ENCODE measurements at places on chromosomes 7 and 10.

GRCh38 chr7:152710153-152710442 lies 34.2 kb upstream of the XRCC2 start:
- no peak for DNase-seq

DNA sequence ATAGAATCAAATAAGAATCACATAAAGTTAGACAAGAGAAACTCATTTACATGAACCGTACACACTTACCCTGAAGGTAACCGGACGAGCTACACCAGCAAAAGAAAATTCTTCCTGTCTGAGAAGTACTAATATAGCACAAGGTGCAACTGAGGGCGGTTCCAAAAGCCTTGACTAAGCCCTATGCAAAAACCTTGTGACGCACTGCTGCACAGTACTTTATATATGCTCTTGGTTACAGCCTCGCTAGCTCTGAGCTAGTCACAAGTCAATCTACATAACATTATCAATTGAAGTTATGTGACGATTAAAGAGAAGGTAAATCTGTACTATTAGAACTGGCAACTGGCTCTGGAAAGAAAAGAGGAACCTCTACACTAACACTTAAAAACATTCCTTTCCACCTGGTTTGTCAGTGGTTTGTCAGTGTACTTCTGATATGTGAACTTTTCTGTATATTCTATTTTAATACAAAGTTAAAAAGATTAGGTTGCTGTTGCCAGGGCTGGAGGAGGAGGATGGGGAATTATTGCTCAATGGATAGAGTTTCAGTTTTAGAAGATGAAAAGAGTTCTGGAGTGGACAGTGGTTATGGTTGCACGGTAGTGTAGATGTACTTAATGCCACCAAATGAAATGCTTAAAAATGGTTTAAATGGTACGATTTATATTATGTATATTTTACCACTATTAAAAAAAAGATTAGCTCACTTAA lies 21.6 kb downstream of the NT5C3A start:
- DNase-seq: peak; percentile 70

DNA sequence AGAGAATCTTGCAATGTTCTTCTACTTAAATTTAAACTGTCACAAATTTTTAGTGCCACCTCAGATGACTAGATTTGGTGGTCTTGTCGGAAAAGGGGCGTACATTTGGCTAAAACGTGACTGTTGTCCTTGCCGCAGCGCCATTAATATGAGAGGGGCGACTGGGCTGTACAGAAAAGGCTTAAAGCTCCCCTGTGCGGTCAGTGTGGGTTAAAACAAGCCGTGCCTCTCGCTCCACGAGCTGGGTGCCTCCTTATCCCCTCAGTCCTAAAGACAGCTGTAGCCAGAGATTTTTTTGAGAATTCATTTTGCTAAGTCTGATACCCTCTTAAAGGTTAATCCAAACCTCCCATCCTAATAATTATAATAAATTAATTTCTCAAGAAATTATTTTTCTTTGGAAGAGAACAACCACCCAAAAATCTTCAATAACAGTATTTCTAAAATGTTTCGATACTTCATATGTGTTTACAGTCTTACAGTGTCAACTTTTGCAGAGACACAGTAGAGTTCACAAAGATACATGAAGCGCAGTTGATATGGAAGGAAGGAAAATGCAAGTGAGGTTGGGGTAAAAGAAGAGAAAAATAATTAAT lies 68.6 kb downstream of the C7orf25 start:
- no peak for DNase-seq

DNA sequence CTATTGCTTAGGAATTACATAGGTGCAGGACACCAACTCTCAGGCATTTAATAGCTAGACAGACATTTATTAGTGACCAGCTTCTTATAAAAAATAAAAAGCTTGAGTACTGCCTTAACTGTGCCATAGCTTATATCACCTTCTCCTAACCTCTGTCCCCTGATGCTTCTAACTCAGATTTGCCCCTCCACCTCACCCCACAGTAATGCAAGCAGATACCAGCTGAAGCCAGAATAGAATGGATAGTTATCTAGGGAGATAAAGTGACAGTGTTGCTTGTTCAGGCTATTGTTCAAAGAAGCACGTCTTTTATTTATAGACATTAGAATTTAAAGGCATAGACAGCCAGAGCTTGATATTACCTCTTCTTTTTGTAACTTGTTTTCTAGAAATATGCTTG lies 99.6 kb upstream of the GLCCI1 start:
- no peak for DNase-seq

DNA sequence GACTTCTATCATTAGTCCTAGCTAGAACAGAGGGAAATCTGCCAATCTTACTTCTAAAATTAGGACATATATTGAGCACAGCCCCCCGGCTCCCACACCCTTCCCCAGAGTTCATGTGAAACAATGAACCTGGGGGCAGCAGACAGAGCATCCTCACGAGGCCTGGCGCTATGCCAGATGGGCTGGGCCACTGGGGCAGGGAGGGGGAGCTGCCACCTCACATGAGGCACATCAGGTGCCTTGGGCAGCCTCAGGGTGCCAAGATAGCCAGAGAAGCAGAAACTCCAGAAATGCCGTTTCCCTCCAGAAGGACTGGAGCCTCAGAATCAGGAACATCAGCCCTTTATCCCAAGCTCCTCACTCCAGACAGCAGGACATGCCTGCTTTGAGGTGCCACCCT lies 92.8 kb upstream of the LANCL2 start:
- DNase-seq: no peak

GRCh38 chr7:16929146-16929762 lies 47.5 kb upstream of the AGR3 start:
- no peak for DNase-seq

- DNase-seq: no peak
Measured at GRCh38 chr7:91408388-91409154, 144.3 kb downstream of the FZD1 start.

GRCh38 chr10:71613877-71614276 lies 105.7 kb downstream of the C10orf105 start:
- no peak for DNase-seq

GRCh38 chr10:60465801-60466200 lies 76.1 kb upstream of the ANK3 start:
- DNase-seq: no peak

GRCh38 chr10:31058795-31059703 lies 27.4 kb upstream of the ZNF438 start:
- no peak for DNase-seq

DNA sequence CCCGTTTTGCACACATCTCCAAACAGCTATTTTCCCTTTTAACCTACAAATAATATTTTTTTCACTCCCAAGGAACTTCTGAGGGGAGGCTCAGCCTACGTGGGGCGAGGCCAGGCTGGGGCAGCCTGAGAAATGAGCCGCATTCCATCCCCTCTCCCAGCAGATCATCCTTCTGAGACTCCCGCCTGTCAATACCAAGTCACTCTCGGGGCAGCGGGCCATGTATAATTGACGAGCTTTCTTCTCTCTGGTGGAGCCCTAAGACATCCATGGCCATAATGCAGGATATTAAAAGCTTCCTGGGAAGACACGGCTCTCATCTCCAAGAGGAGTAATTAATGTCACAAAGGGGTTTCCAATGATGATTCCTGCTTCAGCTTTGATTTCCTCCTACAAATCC lies 37.8 kb upstream of the CHST15 start:
- no peak for DNase-seq

DNA sequence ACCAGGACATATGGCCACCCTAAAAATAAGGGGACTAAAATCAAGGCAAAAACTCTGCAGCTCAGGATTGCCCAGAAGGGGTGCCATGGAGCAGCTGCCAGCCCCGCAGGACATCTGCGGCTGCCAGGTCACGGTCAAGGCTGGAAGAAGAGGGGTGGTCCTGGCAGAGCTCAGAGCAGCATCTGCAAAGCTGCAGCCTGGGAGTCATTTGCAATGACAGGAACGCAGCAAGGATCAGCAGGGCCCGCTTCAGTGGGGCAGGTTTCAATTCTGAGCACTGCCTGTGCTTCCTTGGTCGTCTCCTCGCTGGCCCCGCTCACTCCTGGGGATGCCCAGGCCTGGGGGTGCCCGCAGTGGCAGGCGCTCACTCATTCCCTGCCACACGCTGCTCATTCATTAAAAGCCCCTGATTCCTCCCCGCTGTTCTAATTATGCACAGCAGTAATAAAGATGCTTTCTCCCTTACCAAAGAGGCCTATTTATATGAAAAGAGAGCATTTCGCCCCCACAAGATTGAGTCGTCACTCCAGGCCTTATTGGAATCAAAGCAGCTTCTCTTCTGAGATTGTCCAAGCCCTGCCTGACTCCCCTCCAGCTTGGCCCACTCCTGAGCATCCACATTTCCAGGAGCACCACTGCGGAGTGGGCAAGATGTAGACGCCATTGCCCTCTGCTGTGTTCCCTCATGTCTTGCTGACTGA lies 4.6 kb downstream of the HSPA12A start:
- DNase-seq: no peak

GRCh38 chr7:20374399-20374798 lies 43.7 kb downstream of the ITGB8 start:
- DNase-seq: no peak

DNA sequence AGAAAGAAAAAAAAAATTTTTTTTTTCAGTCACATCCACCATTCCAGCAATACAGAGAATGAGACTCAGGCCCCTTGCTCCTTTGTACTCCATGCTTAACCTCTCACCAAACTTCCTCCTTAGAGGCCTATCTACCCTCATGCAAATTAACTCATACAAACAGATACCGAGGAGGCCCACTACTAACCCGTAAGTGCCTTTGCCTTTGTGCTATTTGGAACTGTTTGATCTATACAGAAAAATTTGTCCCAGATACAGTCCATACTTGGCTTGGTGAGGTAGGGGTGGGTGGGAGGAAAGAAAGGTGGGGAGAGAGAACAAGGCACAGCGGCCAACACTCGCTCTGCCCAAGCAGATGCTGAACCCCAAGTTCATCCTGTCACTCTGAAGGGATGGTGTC lies 87.8 kb upstream of the DUSP5 start:
- DNase-seq: no peak

- no peak for DNase-seq
Measured at GRCh38 chr10:69279110-69279509, 814 bp downstream of the HK1 start.

DNA sequence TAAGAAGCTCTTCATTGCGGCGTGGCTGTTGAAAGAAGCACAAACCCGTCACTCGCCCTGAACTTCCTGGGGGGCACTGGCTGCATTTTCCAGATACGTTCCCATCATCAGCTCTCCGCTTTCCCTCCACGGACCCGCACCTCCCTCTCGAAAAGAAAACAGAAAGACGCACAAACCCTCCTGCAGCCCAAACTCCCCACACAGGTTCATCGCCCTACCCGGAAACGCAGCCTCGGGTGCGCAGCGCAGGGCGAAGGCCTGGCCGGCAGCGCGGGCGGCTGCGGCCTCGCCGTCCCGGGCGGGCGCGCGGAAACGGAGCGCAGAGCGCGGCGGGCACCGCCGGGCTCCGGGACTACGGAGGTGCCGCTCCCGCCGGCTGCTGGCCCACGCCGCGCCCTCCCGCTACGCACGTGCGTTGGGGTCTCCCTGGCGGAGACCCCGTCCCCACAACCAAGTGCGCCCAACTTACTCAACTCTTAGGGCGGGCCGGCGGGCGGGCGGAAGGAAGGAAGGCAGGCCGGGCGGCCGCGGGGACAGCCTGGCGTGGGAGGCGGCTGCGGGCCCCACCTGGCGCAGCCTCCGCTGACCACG lies 822 bp downstream of the ZNF800 start:
- peak; percentile 72 for DNase-seq

- DNase-seq: peak; percentile 50
Measured at GRCh38 chr7:142603870-142604448, 145.3 kb upstream of the PRSS1 start.

GRCh38 chr10:97773096-97773495 lies 1.3 kb upstream of the SFRP5 start:
- no peak for DNase-seq

GRCh38 chr10:30639946-30640786 lies 10.6 kb upstream of the LYZL2 start:
- peak; percentile 40 for DNase-seq

- DNase-seq: no peak
Measured at GRCh38 chr10:10600004-10600403, 417.7 kb upstream of the CELF2 start.

GRCh38 chr10:70891627-70892026 lies 3.3 kb upstream of the PCBD1 start:
- no peak for DNase-seq

DNA sequence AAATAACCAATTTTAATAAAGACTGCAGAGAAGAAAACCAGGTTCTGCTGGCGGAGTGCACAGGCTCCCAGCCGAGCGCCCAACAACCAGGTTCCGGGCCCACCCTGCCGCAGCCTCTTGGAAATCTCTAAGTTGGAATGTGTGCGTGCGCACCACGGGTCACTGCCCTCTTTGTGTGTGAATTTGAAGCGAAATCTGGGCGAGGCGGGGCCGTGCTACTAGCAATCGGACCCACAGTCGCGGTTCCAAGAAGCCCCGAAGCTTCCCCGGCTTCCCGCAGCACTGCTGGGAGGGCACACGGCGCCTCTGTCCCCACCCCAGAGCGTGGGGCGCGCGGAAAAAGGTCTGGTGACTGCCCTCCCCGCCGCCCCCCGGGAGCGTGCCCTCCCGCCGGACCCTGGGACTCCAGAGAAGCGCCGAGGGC lies 666 bp upstream of the MAP3K8 start:
- DNase-seq: peak; percentile 58

GRCh38 chr7:157153260-157153659 lies 14.5 kb downstream of the UBE3C start:
- no peak for DNase-seq

- DNase-seq: no peak
Measured at GRCh38 chr7:29033584-29033983, 75.5 kb upstream of the TRIL start.

GRCh38 chr10:100338434-100339036 lies 8.5 kb upstream of the SCD start:
- peak; percentile 69 for DNase-seq

GRCh38 chr7:68730964-68731363 lies 867.3 kb upstream of the AUTS2 start:
- DNase-seq: no peak

- DNase-seq: no peak
Measured at GRCh38 chr7:104198673-104199278, 9.0 kb downstream of the ORC5 start.

- no peak for DNase-seq
Measured at GRCh38 chr7:71905821-71906220, 506.3 kb downstream of the CALN1 start.

GRCh38 chr7:47340517-47340916 lies 241.4 kb downstream of the TNS3 start:
- DNase-seq: no peak

- no peak for DNase-seq
Measured at GRCh38 chr10:16259726-16260125, 177.1 kb upstream of the PTER start.

GRCh38 chr7:45073031-45073785 lies 15.6 kb downstream of the NACAD start:
- no peak for DNase-seq

GRCh38 chr10:23344241-23344841 lies at the start of gene C10orf67:
TSS of gene C10orf67 (minus strand) at chr10:23344797. CDS start at chr10:23344774, 23 bp downstream.
- DNase-seq: peak; percentile 24

GRCh38 chr10:30637881-30638467 lies 8.4 kb upstream of the LYZL2 start:
- no peak for DNase-seq

DNA sequence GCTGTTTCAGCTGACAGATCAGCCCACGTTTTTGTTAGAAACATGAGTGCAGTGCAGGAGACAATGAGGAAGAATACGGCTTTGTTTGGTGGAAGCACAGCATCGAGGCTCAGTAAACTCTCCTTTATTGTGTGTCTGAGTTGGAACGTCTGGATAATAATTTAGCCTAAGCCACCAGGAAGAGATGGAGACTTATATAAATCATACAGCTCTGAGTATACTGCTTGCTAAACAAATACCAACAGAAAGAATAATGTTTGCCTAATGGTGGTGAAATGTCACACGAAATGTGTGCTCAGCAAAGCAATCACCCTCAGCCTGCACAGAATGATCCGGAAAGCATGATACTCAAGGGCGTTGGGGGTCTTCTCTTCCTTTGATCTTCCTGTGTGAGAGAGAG lies 664.1 kb upstream of the ADARB2 start:
- no peak for DNase-seq
